ENCODE measurements at places on chromosomes 2 and 18.

DNA sequence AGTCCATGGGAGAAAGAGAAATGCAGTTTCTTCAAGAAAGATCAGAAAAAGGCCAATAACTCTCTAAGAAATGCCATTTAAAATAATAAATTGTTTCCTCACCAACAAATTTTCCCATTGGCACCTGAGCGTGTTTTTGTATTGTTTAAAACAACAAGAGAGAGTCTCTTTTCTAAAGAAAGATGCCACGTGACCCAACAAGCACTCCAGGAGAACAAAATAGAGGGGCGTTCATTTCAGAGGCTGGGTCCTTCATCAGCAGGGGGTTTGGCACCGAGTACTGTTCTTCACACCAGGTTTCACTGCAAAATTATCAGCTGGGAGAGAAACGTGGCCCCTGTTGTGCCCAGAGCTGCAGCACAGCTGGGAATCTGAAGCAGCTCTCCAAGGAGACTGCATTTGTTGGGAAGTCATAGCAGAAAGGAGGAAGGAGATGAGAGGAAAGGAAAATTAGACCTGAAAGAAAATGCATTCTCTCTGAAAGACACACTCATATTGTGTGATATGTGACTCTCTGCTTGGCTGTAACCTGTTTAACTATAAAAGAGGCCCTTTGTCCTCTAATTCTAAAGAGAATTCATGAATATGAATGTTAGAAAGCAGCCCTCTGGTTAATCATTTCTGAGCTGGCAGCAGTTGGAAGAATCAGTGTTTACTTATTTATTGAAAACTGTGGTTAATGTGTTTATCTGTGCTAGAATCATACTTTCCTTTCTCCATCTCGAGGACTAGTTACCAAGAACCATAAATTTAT lies 205.3 kb upstream of the CDH20 start:
- no peak for DNase-seq

DNA sequence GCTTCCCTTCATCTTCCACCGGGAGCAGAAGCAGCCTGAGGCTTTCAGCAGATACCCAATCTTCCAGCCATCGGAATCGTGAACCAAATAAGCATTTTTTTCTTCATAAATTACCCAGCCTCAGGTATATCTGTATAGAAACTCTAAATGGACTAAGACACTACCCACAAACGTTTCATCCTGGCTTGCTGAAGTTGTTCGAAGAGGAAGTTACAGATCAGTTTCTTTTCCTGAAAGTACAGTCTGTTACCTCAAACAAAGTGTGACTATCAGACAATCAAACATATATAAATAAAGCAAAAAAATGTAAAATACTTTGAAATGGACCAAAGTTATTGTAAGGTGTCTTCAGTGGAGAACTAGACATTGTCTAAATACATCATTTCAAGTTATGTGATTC lies 97.9 kb downstream of the MREG start:
- no peak for DNase-seq

DNA sequence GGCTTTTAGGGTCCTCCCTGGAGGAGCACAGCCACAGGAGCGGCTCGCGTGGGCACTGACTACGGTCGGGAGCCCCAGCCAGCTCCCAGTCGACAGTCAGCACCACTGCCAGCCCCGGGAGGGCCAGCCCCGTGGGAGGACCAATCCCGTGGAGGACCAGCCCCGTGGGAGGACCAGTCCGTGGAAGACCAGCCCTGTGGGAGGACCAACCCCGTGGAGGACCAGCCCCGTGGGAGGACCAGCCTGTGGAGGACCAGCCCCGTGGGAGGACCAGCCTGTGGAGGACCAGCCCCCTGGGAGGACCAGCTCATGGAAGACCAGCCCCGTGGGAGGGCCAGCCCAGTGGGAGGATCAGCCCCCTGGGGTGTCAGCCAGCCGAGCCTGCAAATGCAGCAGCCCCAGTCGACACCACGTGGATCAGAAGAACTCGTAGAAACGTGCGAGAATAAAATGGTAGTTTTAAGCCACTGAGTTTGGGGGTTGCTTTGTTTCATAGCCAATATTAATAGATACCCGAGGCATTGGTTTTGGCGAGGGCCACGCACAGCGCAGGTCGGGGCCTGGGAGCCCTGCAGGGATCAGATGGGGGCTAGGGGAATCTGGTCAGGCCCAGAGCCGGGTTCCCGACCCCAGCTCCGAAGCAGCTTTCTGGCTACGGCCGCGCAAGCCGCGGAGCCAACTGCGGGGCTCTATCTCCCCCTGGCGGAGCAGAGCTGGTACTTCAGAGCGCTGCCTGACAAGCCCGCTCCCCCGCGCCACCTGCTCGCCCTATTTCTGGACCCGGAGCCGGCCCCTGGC lies 73.0 kb downstream of the TEX51 start:
- DNase-seq: peak; percentile 61

DNA sequence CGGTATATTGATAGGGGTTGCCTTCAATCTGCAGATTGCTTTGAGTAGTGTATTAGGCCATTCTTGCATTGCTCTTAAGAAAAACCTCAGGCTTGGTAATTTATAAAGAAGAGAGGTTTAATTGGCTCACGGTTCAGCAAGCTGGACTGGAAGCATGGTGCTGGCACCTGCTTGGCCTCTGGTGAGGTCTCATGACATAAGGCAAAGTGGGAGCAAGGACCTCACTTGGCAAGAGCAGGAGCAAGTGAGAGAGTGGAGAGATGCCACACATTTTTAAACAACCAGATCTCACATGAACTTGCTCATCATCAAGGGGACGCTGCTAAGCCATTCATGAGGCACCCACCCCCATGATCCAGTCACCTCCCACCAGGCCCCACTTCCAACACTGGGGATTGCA lies 4.9 kb downstream of the MAP3K2 start:
- no peak for DNase-seq
